ENCODE measurements at places on chromosomes 7 and 10.
A peak's percentile ranks its signal among the peaks of the same experiment; 100 is the strongest.

DNA sequence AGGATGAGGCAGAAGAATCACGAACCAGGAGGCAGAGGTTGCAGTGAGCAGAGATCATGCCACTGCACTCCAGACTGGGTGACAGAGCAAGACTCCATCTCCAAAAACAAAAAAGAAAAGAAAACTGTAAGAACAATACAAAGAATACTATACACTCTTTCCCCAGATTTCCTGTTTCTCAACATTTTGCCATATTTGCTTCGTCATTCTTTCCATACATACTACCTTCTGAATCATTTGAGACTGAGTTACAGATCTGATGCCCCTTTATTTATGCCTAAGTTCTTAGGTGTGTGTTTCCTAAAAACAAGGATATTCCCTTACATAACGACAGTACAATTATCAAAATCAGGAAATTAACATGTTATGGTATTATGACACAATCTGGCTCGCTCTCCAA, 168.4 kb upstream of the CELF2 start:
- no peak for DNase-seq

GRCh38 chr7:116240024-116240668, 29.8 kb downstream of the TES start:
- DNase-seq = no peak

- no peak for DNase-seq
These were observed 3.0 kb downstream of the BAMBI start for GRCh38 chr10:28680358-28680752.

- DNase-seq = peak; percentile 91
These were observed 37.3 kb upstream of the TPST1 start for GRCh38 chr7:66167773-66168387.

- peak; percentile 69 for DNase-seq
These were observed 953.3 kb downstream of the XPNPEP1 start for GRCh38 chr10:108970016-108970415.

DNA sequence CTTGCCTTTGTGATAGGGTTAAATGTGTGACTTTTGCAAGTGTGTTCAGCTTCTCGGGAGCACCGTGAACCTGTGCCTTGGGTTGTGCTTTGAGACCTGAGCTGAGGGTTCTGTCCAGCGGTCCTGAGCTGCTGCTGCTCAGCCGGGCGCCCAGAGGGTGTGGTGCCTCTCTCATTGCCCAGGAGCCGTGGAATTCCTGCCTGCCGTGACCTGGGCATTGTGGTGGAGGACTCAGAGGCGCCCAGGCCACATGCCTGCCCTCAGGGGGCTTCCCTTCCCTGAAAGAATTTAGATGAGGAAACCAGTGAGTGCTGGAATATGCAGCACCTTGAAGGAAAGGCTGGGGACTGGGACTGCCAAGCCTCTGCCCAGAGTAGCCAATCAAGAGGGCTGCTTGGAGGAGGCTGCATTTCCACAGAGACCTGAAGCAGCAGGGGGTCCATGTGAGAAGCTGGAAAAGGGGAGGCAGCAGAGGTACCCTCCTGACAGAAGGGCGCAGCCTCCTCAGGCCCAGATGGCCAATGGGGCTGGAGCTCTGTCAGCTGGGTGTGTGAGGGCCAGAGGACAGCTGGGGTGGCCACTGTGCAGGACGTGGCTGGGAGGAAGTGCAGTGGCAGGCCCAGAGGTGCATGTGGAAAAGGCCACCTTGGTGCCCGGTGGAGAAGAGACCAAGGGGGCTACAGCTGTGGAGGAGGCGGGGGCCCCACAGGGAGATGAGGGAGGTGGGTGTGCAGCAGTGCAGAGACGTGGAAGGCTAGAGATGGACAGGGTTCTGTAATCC, 107.3 kb downstream of the NKX6-2 start:
- no peak for DNase-seq

DNA sequence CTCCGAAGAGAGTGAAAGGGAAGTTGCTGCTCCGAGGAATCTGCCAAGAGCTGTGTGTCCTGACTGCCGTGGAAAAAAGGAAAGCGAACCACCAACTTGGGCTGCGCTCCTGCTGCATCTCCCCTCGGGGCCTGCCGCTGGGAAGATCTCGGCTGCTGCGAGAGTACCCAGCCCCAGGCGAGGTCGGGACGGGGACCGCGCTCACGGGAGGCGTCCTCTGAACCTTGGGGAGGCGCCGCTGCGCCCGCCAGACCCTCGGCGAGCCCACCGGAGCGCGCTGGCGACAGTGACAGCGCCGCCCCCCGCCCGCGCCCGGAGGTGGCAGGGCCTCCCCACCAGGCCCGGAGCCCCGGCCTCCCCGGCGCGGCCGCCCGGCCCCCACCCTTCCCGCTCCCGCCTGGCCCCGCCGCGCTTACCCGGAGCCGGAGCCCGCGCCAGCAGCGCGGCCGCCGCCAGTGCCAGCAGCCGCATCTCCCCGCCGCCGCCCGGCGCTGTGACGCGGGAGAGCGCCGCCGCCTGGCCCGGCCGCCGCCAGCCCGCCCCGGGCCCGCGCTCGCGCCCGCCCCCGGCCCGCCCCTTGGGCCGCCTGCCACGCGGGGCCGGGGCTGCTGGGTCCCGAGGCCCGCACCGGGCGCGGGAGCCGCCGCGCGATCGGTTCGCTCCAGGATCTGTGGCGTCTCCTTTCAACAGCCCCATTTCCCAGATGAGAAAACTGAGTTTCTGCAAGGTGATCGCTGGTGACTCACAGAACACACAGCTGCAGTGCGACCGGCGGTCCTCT, at the start of gene VSTM4:
VSTM4 (minus strand) TSS at position 508 of the 781 bp plus-strand sequence; CDS start at position 471, 37 bp downstream.
- DNase-seq = peak; percentile 12

DNA sequence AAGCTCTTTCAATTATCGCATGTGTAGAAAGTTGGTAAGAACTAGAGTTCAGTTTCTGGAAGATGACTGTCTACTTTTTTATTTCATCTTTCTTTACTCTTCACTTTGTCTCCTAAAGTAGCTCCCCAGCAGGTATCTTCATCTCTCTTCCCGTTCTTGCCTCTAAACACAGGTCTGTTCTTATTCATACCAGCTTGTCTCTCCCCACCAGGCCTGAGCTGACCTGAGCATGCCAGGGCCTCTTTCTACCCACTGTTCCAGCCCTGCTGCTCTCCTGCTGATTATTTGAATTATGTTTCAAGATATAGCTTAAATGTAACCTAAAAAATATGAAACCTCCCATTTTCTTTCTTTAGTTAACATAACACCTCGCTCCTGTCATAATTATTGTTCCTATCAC, 386.1 kb upstream of the LRGUK start:
- no peak for DNase-seq

DNA sequence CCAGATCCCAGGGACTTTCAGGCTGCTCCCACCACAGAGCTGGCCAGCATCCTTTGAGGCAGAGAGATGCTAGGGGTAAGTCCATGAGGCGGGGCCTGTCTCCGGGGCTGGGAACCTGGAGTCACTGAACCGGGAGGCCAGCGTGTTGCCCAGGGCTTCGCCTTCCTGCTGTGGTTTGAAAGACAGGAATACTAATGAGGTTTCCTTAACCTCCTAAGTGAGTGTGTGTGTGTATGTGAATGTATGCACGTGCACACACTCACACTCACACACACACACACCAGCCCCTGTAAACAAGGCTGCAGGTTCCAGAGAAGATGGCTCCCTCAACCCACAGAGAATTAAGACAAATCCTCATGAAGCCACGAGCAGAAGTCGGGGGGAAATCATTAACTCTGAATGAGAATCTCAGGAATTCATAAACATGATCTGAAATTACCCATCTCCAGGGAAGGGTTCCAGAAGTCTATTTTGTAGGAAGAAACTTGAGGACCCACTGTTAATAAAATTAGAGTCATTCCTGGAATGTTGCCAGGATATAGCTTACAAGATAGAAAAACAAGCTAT, 20.3 kb upstream of the PFKP start:
- peak; percentile 39 for DNase-seq

GRCh38 chr7:78226059-78226719, 427.6 kb downstream of the PHTF2 start:
- DNase-seq = peak; percentile 8

GRCh38 chr7:107228291-107228690, 59.5 kb downstream of the HBP1 start:
- DNase-seq = no peak

GRCh38 chr7:140745266-140746058, 49.0 kb downstream of the NDUFB2 start:
- DNase-seq = no peak

GRCh38 chr10:104923501-104923900, 282.4 kb downstream of the SORCS3 start:
- peak; percentile 58 for DNase-seq

GRCh38 chr7:82740246-82740848, 296.8 kb upstream of the CACNA2D1 start:
- peak; percentile 55 for DNase-seq

DNA sequence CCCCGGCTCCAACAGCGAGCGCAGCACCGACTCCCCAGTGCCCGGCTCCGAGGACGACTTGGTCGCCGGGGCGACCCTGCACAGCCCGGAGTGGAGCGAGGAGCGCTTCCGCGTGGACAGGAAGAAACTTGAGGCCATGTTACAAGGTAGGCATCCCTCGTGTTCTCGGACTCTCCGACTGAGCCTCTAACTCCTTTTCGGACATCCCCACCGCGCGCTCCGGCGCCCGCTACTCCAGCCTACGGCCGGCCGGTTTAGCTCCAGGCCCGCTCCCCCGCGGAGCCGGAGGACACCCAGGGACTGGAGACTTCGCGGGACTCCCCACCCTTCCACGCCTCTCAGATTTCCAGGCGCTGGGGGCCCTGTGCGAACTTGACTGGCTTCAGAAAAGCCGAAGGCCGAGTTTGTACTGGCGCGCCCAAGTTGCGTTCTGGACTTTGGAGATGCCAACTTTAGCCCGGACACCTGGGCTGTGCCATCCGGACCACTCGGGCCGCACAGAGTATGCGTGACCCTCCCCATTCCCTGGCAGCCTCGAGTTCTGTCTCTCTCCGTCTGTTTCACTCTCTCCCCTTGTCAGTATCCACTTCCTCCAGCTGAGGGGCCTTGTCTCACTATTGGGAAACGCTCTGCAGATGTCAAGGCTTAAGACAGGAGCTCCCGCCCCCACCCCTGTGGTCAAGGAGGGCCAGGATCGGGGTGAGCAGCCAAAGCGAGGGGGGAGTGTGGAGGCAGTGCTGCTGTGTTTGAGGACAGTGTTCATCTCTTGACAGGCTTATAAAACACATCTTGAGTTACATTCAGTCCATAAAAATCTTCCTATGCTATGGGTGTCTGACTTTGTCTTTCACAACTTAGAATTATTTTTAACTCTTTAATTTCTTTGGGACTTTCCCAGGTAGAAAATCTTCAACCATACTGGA, 777 bp downstream of the BICC1 start:
- DNase-seq = peak; percentile 60

GRCh38 chr10:98029149-98030092, 1.0 kb downstream of the CRTAC1 start:
- no peak for DNase-seq

DNA sequence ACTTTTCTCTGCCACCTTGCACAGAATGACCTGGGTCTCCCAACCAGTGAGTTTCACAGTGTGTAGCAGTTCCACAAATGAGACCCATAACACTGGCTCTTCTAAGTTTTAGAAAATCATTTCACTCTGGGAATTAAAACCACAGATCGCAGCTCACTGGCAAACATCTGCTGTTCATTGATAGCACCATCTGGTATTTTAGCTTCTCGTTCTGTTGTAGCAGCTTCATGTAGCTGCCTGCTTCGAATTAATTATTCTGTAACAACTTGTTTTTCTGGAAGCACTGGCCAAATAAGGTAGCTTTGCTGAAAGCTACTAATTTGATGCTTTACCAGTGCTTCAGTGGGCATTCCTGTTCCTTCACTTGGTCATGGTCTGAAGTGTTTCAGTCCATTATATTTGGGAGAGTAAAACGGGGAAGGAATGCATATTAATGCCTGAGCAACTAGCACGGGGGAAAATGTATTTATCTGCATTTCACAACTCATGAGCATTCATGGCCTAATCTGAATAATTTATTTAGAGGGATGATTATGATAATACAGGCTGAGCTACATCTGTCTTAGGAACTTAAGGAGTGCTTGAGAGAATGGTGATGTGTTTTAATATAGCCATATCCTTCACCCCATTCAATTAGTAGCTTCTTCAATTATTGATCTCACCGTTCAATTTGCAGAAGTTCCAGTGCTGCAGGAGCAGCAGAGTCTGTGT, 447.4 kb downstream of the XPNPEP1 start:
- DNase-seq = no peak
